Activated CD8-positive, alpha-beta T cell treated with anti-CD3 and anti-CD28 coated beads for 36 hours (primary cell): ENCODE measurements at places on chromosomes 3 and 15. TPM values are rescaled to one million over a fixed set of nuclear protein-coding genes. Genes with fewer than 3 reads are reported as not detected.

DNA sequence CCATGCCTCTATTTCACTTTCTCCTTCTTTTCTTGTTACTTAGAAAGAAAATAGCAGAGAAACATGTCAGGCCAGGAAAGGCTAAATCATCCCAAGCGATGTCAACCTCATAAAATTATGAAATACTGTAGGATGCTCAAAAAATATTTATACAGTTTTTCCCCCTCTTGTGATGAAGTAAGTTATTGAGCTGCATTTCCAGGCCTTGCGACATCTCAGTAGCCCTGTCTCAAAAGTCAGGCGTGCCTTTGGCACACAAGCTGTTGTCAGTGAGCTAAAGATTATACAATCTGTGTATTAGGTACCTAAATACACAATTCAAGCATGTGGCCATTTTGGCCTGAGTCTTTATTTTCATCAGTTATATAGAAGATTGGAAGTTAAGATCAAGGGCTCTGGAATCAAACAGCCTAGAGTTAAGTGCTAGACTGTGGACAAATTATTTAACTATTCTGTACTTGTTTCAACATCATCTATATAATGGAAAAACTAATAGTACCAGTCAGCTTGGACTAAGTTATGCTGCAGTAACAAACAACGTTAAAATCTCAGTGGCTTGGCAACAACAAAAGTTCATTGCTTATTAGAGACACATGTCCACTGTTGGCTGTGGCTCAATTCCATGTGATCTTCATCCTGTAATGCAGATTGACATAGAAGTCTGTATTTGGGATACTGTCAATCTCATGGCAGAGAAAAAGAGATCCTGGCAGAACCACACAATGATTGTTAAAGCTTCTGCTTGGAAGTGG, 406.4 kb upstream of the PROK2 start:
- H3K27me3 ChIP-seq = peaks cover 3% of the 10 kb centered on the region
- H3K36me3 ChIP-seq = no peaks in the 10 kb centered on the region
- DNase-seq = no peak
- H3K4me1 ChIP-seq = peaks cover 5% of the 10 kb centered on the region
- H3K27ac ChIP-seq = no peak overlapping the region
- no peak overlapping the region for H3K4me3 ChIP-seq

Gene WDR49
- total RNA-seq = 0.29 TPM

GRCh38 chr15:25339431-25339830, 99.4 kb downstream of the UBE3A start:
- H3K27ac ChIP-seq = no peak overlapping the region
- no peak for DNase-seq
- peaks cover 2% of the 10 kb centered on the region for H3K4me1 ChIP-seq
- no peaks in the 10 kb centered on the region for H3K27me3 ChIP-seq

GRCh38 chr3:47601281-47601680, 22.6 kb upstream of the CSPG5 start:
- no peak for DNase-seq
- H3K27ac ChIP-seq = no peak overlapping the region

DNA sequence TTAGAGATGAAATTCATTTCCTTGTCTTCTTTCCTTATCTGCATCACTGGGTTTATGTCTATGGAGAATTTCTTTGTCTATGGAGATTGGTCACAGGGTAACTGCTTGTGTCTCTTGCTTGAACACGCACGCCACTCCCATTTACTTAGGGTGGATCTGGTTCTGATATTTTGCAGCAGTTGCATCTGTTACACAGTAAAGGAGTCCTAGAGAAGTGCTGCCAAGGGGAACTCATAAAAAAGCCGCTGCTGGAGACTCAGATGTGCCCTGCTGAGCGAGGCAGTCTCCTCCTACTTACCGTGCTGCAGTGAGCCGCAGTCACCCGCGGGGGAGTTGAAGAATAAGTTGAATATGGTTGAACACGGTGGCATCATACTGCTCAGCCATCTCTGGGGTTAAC, 105.2 kb upstream of the KLHL25 start:
- no peaks in the 10 kb centered on the region for H3K4me1 ChIP-seq
- H3K27me3 ChIP-seq = peaks cover 16% of the 10 kb centered on the region
- no peak for DNase-seq
- H3K36me3 ChIP-seq = no peaks in the 10 kb centered on the region
- no peak overlapping the region for H3K4me3 ChIP-seq
- no peak overlapping the region for H3K27ac ChIP-seq

GRCh38 chr15:74901612-74902063, 5.0 kb downstream of the FAM219B start:
- H3K36me3 ChIP-seq = peaks cover 25% of the 10 kb centered on the region
- H3K4me1 ChIP-seq = peaks cover 20% of the 10 kb centered on the region
- no peak overlapping the region for H3K27ac ChIP-seq
- DNase-seq = peak; percentile 71

Gene CYP1A2
- total RNA-seq = not detected

DNA sequence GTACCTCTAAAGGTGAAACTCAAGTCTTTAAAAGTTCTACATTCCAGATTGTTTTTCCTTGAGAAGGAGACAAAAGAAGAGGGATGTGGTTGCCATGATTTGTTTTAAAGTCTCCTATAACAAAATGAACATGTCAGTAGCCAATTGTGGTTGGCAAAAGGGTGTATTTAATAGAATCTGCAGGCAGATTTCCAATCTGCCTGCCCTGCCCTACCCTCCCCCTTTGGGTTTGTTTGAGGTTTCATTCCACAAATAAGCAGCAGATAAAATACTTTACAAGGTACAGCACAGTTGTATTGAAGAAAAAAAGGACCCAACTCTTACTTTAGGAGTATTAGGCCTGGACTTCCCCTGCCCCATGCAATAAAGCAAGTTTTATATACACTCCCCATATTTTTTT, 59.5 kb downstream of the MLH1 start:
- peaks cover 55% of the 10 kb centered on the region for H3K36me3 ChIP-seq
- no peaks in the 10 kb centered on the region for H3K27me3 ChIP-seq
- peak overlapping the region; percentile 52 for H3K27ac ChIP-seq
- peaks cover 21% of the 10 kb centered on the region for H3K4me1 ChIP-seq

- DNase-seq = peak; percentile 63
- no peaks in the 10 kb centered on the region for H3K36me3 ChIP-seq
- no peak overlapping the region for H3K27ac ChIP-seq
- no peak overlapping the region for H3K4me3 ChIP-seq
- peaks cover 48% of the 10 kb centered on the region for H3K27me3 ChIP-seq
These were observed 165.0 kb downstream of the ABHD5 start for GRCh38 chr3:43855674-43856299.
